CD14-positive monocyte (primary cell): ENCODE measurements at places on chromosomes 6 and 20. TPM values are rescaled to one million over a fixed set of nuclear protein-coding genes. Genes with fewer than 3 reads are reported as not detected.

OR12D3 gene
- polyA plus RNA-seq = not detected

TMC2 gene
- not detected for polyA plus RNA-seq

TSHZ2 gene
- not detected for polyA plus RNA-seq

C6orf163 gene
- 0.15 and 0.27 TPM in 2 replicates for polyA plus RNA-seq

NRSN1 gene
- not detected in 2 replicates for polyA plus RNA-seq

CLPSL1 gene
- not detected for polyA plus RNA-seq

DNA sequence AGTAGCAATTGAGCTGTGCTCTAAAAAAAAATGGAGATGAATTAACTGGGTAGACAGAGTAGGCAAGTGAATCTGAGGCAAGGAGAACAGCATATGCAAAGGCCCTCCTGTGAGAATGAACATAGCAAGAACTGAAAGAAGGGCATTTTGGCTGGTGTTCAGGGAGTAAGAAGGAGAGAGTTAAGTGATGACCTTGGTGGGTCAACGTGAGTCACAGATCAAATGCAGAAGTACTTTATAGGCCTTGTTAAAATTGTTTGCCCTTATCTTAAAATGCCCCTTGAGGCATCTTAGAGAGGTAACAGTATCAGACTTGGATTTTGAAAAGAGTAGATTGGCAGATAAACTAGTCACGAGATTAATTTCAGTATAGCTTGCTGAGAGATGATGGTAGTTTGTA lies 24.5 kb downstream of the NDUFAF5 start:
- H3K27ac ChIP-seq = no peak overlapping the region
- H3K36me3 ChIP-seq = peaks cover 85% of the 10 kb centered on the region
- no peaks in the 10 kb centered on the region for H3K27me3 ChIP-seq
- no peaks in the 10 kb centered on the region for H3K4me1 ChIP-seq
- no peak for DNase-seq

- no peaks in the 10 kb centered on the region for H3K27me3 ChIP-seq
- H3K27ac ChIP-seq = no peak overlapping the region
- DNase-seq = no peak
- H3K4me1 ChIP-seq = no peaks in the 10 kb centered on the region
- no peak overlapping the region for H3K4me3 ChIP-seq
- no peaks in the 10 kb centered on the region for H3K36me3 ChIP-seq
These were observed 35.7 kb downstream of the KCNB1 start for GRCh38 chr20:49446808-49447207.

GRCh38 chr20:57391439-57392301 lies 474 bp downstream of the RBM38 start:
- peaks cover 46% of the 10 kb centered on the region for H3K4me1 ChIP-seq
- no peak for DNase-seq
- peak overlapping the region; percentile 51 for H3K27ac ChIP-seq
- H3K27me3 ChIP-seq = no peaks in the 10 kb centered on the region

- H3K27ac ChIP-seq = no peak overlapping the region
- no peak overlapping the region for H3K4me3 ChIP-seq
- H3K36me3 ChIP-seq = no peaks in the 10 kb centered on the region
- H3K4me1 ChIP-seq = no peaks in the 10 kb centered on the region
- DNase-seq = no peak
These were observed 324.9 kb downstream of the LAMA2 start for GRCh38 chr6:129207832-129208231.

GRCh38 chr6:123830120-123830519 lies 26.5 kb downstream of the NKAIN2 start:
- H3K27me3 ChIP-seq = no peaks in the 10 kb centered on the region
- H3K36me3 ChIP-seq = no peaks in the 10 kb centered on the region
- no peaks in the 10 kb centered on the region for H3K4me1 ChIP-seq
- H3K27ac ChIP-seq = no peak overlapping the region

DNA sequence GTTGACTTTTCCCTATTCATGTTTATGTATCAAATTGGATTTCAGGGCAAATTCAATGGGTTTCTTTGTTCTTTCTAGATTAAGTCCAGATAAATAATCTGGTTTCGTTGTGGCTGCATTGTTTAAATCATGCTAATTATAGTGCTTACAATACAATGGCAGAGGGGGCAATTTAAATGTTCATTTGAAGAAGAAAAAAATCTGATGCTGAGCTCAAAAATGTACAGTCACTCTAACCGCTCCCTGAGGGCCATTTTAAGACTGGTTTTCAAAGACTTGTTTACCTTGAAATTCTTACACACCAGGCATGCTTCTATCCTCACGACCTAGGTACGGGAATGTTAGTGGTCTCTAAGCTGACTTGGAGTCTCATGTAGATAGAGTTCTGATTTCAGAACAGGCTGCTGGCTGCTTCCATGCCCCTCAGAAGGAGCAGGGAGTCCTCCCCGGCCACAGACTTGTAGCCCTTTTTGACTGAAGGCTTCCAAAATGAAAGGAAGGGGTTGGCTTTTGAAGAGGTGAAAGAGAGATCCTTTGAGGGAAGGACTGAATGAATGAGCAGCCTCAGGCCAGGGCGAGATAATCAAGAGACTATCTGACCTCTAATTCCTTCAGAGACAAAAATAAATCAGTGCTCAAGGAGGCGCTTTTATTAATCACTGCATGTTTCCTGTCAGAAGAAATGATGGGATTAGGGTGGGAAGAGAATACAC lies 86.1 kb upstream of the ZNF217 start:
- no peaks in the 10 kb centered on the region for H3K36me3 ChIP-seq
- peak overlapping the region; percentile 84 for H3K27ac ChIP-seq
- peaks cover 33% of the 10 kb centered on the region for H3K4me1 ChIP-seq
- no peak for DNase-seq
- no peak overlapping the region for H3K4me3 ChIP-seq
- no peaks in the 10 kb centered on the region for H3K27me3 ChIP-seq

- no peaks in the 10 kb centered on the region for H3K27me3 ChIP-seq
- no peak overlapping the region for H3K4me3 ChIP-seq
- DNase-seq = no peak
These were observed 37.1 kb upstream of the RPS6KA2 start for GRCh38 chr6:166664135-166664534.

DNA sequence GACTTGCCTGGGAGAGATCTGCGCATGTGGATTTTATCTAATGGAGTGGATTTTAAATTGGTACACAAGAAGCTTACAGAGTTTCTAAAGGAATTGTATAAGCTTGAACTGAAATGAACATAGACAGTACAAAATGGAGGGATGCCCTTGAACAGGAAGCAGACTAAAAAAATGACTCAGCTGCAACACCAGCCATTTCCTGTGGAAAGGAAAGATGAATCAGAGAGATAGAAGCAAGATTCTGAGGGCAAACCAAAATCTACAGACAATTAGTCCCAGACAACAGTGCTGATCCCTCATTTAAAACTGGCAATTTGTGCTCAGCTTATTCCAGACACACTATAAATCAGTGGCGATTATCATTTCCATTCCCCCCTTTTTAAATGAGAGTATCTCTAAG lies 114.6 kb upstream of the TCF21 start:
- no peak overlapping the region for H3K4me3 ChIP-seq
- no peaks in the 10 kb centered on the region for H3K4me1 ChIP-seq
- H3K27ac ChIP-seq = no peak overlapping the region
- no peaks in the 10 kb centered on the region for H3K36me3 ChIP-seq
- no peak for DNase-seq

- no peaks in the 10 kb centered on the region for H3K36me3 ChIP-seq
- no peak overlapping the region for H3K27ac ChIP-seq
- H3K27me3 ChIP-seq = no peaks in the 10 kb centered on the region
These were observed 442.4 kb downstream of the CD83 start for GRCh38 chr6:14559746-14560536.

DNA sequence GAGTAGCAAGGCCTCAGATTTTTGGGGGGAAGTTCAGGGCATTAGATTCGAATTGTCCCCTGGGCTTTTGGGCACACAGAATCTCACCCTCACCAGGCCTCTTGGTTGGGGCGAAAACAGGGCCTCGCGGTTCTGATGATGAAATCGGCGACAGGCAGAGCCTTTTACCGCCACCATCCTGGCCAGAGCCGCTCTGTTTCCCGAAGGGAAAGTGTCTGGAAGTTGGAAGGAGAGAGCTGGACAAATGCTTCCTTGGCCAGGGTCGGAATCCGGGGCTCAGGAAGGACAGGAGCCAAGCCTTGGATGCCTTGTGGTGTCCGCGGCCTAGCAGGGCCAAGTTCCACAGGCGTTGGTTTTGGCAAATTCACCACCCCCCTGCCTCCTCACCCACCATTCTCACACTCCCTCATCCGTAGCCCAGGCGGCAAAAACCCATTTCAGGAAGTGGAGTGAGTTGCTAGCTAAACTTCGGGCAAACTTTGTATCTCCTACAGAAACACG lies 3.5 kb upstream of the TFAP2A start:
- peaks cover 93% of the 10 kb centered on the region for H3K27me3 ChIP-seq
- H3K27ac ChIP-seq = no peak overlapping the region
- peaks cover 35% of the 10 kb centered on the region for H3K4me1 ChIP-seq
- H3K4me3 ChIP-seq = no peak overlapping the region
- no peak for DNase-seq
- H3K36me3 ChIP-seq = no peaks in the 10 kb centered on the region

DNA sequence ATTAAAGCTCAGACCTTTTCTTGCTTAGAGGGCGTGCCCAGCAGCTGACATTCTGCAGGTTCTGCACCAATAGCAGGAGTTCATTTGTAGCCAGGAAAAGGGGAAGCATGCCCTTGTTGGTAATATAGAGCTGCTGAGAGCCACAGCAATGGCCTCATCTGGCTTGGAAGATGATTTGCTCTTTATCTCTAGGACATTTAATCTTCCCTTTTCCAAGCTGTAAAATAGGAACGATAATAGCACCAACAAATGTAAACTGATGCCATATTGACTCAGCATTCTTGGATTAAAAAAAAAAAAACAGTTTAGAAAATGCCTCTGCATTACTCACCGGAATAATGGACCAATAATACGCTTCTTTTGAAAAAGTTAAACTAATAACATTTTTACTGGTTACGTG lies 93.4 kb upstream of the SLC2A12 start:
- peak; percentile 18 for DNase-seq
- no peak overlapping the region for H3K27ac ChIP-seq
- no peak overlapping the region for H3K4me3 ChIP-seq
- no peaks in the 10 kb centered on the region for H3K27me3 ChIP-seq

DNA sequence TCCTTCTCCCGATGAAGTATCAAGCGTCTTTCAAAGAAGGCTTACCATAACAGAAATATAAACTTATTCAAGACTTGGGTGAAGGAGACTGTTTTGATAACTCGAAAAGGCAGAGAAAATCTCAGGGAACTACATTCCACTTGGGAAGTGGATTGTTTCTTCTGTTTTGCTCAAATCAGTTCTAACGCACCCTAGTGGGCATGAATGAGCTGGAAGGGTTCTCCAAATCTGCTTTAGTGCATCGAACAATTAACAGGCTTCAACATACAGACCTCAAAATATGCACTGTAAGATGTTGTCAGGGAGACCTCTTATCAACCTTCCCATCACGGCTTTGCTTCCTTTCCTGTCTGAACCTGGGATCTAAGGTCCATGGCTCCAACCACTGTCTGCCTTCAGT lies 392.5 kb downstream of the CD83 start:
- H3K36me3 ChIP-seq = no peaks in the 10 kb centered on the region
- H3K4me3 ChIP-seq = no peak overlapping the region
- H3K27me3 ChIP-seq = no peaks in the 10 kb centered on the region
- no peak for DNase-seq

DNA sequence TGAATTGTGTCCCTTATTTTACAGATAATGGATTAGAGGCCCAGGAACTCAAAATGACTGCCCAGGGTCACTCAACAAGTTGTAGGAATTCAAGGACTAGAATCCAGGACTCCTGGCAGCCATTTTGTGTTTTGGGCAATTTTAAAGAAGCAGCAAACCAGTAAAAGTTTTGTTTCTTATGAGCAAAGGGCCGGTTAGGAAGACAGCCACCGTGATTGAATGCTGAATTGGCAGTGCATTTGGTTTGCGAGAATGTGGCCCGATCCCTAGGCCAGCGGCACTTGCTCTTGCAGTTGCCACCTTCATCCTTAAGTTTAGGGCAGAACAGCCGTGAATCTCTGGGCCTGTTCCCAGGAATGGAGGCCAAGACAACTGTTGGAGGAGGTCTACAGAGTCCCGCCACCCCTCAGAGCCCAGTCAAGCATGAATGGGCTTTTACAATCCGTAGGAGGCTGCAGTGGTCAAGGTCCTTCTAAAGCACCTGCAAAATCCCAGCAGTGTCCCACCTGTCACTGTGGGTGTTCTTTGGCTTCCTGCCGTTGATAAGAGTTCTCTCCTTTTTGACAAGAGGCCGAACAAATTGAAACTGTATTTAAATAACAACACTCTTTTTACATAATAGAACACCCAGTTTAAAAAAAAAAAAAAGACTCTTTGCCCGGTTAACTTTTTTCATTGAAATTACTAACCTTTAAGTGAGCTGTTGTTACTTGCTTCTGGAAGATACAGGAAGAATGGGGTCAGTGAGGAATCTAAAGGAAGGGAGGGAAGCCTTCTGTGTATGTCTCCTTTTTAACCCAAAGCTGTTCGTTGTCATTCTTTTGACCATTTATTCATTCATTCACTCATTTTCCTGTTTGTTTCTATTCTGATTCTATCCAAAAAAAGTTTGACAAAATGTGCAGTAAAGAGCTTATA lies 68.7 kb downstream of the PHACTR2 start:
- no peak overlapping the region for H3K4me3 ChIP-seq
- no peaks in the 10 kb centered on the region for H3K27me3 ChIP-seq
- no peak for DNase-seq
- peaks cover 17% of the 10 kb centered on the region for H3K4me1 ChIP-seq

GRCh38 chr6:34425132-34425497 lies 754 bp downstream of the RPS10 start:
- H3K27me3 ChIP-seq = no peaks in the 10 kb centered on the region
- peaks cover 12% of the 10 kb centered on the region for H3K4me1 ChIP-seq
- peak overlapping the region; percentile 72 for H3K4me3 ChIP-seq
- peak; percentile 12 for DNase-seq

DNA sequence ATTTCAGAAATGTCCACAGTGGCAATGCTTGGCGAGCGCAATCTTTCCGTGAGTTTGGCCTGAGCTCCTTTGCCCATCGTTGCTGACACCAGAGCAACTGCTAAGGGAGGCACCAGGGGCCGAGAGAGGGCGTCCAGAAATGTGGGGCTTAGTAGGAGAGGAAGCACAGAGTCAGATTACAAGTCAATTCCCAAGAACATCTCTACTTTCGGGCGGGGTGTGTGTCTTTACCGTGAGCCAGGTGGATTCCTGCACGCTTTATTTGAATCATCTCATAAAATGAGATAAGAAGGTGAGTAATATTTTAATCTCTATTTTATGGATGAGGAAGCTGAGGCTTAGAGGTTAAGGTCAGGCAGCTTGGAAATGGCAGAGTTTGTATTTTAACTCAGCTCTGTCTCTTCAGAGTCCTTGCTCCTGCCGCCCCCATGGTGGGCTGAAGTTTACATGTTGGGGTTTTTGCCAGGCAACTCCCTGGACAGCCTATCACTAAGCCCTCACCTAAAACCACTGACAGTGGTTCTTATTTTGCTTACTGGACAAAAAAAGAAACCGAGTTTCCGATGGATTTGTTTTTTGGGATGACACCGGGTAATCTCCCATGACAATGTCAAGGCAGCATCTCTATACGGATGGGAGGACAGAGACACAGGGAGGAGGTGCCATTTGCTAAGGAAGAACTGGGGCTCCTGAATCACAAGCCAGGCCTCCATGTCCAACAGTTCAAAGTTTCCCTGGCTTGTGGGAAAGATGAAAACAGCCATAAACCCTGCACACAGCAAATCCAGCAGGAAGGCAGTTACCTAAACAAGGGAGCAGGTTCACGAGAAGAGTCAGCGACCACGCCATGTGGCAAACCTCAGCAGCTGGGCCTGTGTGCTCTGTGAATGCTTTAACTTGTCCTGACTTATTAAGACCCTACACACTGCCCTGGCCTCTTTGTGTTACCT lies 112.6 kb upstream of the SLC24A3 start:
- H3K4me1 ChIP-seq = peaks cover 17% of the 10 kb centered on the region
- no peak for DNase-seq
- no peaks in the 10 kb centered on the region for H3K27me3 ChIP-seq
- no peak overlapping the region for H3K4me3 ChIP-seq
- no peaks in the 10 kb centered on the region for H3K36me3 ChIP-seq
